ENCODE measurements at places on chromosomes 4 and X.
A peak's percentile ranks its signal among the peaks of the same experiment; 100 is the strongest.

DNA sequence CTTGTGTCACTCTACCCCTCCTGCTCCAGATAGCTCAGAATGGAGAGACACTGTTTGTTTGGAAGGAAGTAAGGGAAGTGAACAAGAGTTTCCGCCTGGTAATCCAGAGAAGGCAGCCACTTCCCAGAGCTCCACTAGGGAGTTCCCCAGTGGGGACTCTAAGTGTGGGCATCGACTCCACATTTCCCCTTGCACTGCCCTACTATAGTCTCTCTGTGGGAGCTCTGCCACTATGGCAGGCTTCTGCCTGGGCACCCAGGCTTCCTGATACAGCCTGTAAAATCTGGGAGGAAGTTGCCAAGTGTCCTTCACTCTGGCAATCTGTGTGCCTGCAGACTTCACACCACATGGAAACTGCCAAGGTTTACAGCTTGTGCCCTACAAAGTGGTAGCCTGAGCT, 245.8 kb upstream of the DMD start:
- no peak for DNase-seq

DNA sequence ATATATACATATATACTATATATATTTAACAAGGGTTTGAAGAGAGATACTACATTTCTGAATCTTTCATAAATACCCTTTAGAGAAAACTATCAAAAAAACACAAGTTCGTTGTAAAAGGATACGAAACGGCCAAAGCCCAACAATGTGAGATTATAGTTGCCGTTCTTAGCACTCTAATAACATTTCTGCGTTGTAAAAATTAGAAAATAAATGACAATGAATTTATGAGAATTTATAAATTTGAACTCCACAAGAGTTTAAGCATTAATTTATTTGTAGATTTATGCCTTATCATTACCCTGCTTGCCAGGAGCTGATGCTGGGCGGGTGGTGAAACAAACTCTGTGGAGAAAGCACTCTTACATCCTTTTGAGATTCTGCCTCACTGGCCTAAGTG, 1.1 kb downstream of the WDR17 start:
- no peak for DNase-seq

DNA sequence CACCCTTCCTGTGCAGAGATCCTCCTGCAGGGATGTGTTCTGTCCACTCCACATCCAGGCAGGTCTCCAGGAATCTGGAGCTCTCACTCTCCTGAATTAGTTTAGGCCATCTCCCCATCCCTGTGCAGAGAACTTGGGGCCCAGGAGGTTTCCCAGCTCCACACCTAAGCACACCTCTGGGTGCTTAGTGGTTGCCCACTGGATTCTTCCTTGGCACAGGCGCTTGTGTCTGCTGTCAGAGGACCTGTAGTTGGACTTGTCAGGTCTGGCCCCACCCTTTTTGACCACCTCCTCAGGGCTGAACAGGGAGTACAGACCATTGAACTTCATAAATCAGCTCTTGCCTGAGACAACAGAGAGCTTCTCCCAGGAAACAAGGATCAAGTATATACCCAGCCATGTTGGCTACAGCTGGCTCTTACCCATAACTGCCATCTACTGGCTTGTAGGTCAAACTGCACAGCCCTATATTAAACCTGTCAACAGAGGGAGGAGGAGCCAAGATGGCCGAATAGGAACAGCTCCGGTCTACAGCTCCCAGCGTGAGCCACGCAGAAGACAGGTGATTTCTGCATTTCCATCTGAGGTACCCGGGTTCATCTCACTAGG, 275.5 kb downstream of the PPARGC1A start:
- DNase-seq: no peak

DNA sequence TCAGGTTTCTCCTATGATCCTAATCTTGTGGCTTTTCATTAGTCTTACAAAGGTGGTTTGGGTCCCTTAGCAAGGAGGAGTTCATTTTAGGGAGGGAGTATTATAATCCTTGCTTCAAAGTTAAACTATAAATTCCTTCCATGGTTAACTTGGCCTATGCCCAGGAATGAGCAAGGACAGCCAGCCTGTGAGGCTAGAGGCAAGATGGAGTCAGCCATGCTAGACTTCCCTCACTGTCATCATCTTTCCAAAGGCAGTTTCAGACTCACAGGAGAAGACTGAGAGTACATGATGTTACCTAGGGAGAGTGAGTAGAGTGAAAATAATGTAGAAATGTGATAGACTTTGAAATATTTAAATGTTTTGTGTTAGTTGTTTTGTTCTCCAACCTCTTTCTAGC, 192.3 kb downstream of the GPAT3 start:
- no peak for DNase-seq

DNA sequence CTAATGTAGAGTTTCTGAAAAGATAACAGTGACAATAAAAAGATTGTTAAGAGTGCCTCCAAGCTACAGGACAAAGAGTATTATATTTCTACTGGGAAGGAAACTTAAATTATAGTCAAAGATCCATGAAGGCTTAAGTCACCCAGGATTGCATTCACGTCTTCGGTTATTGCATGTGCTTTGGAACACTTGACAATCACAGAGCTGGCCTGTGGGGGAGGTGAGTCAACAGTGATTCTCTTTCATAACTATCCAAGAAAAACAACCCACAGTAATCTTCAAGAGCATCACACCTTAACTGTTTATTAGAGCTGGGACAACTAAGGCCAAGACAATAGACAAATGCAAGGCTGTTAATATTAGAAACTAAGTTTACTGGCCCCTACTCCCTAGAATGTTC, 40.3 kb downstream of the PDGFC start:
- no peak for DNase-seq

DNA sequence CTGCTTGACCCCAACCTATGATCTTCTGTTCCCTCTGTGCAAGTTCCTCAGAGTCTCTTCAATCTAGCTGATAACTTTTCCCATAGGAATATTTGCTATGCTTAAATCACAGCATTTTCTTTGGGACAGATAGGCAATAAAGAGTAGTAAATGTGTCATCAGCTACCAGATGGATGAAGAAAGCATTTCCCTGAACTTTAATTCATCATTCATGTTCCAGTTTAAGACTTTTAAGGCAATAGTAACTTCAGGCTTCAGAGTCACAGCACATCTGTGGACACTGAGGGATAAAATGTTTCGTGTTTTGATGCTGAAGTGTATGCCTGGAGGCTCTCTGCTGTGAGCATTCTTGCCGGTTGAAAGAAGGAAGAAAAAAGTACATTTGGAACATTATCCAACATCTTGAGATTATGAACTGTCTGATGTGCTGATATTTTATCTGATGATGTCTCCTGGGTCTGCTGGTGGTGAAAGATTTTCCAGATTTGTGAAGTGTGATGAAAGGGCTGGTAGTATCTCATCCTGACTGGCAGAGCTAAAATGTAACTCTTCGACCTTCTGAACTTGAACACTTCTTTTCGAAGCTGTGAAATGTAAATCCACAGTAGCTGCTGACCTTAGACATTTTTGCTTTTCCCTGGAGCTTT, 133.7 kb downstream of the DCLK2 start:
- DNase-seq: no peak

DNA sequence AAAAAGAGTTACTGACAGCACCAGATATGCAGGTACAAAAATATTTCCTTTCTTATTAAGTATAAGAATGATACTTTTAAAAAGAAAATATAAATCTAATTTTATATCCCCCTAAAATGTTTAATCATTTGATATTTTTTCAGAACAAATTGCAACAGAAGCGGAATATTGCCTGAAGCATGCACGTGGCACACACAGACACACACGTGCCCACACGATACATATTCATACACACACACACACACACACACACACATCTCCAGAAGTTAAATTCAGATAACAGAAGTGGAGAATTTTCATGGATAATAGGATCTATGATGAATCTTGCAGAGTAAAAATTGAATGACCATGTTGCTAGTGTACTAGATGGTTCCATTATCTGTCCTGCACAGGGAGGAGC, 445.2 kb downstream of the GPAT3 start:
- no peak for DNase-seq

- no peak for DNase-seq
Measured at GRCh38 chr4:176044589-176044951, 21.1 kb upstream of the WDR17 start.

- peak; percentile 33 for DNase-seq
Measured at GRCh38 chr4:7802093-7802726, 137.5 kb downstream of the AFAP1 start.

DNA sequence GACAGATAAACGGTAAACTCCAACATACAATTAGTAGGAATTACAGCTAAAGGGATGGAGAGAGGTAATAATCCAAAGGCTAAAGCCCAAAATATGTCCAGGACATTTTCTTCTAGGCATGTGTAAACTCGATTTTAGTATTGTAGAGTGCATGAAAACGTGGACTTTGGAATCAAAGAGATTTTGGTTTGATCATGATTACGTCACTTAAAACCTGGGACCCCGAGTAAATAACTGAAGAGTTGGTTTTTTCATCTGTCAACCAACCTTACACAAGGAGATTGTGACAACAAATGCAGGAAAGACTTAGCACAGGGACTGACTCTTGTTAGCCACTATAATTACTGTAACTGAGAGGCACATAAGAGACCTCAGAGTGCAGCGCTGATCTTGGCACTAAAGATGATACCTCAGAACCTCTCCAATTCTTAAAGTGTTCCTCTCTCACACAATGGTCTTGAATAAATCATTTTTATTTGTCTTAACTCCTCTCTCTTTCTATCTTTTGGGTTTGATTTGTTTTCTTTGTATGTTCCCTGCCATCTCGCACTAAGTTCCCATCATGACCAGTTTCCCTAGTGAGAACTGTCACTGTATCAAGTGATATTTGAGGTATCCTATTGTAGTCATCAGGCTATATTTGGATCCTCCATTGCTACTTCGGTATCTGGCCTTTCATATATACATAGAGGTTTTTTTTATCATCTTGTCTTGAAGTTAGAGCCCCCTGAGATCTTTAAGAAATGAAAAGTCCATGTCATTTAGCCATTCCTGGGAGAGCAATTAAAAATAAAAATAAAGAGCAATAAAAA, 32.2 kb upstream of the MSL3 start:
- no peak for DNase-seq

DNA sequence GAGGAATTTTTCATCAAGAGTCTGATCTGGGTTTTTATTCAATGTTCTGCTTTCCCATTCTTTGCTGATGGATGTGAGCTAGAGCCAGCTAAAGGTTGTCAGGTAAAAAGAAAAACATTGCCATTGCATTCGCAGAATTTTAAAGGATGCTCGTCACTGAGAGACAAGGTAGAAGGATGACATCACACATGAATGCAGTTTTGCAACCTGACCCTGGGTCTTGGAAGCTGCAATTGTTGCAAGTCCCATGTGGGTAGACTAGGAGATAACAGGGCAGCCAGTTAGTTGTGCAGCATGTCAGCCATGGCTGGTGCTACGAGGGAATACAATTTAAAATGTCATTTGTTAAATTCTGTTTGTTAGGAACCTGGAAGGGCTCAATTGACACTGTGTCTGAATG, 73.9 kb upstream of the MXRA5 start:
- DNase-seq: no peak

GRCh38 chrX:39238006-39238405, 436.7 kb downstream of the MID1IP1 start:
- no peak for DNase-seq
